Lung microvascular endothelial cell (primary cell): ENCODE measurements at places on chromosomes 4 and X. TPM values are rescaled to one million over a fixed set of nuclear protein-coding genes. Genes with fewer than 3 reads are reported as not detected.
A peak's percentile ranks its signal among the peaks of the same experiment; 100 is the strongest.

DNA sequence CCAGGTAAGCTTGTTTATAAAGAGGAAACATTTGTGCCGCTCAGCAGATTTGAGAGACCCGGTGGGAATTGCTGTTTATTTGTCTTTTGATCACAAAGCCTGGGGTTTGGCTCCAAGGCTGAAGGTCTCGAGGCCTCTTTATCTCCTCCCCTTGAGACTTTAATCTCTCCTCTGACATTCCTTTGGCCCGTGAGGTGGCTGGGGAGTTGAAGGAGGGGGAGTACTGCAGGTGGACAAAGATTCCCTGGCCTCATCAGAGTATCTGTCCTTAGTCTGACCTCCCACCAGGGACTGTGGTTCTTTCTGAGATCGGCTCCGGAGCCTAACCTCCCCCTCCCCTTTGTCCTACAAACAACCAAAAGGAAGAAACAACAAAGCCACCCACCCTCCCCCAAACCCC lies 216.5 kb downstream of the MID1IP1 start:
- no peak for DNase-seq

DNA sequence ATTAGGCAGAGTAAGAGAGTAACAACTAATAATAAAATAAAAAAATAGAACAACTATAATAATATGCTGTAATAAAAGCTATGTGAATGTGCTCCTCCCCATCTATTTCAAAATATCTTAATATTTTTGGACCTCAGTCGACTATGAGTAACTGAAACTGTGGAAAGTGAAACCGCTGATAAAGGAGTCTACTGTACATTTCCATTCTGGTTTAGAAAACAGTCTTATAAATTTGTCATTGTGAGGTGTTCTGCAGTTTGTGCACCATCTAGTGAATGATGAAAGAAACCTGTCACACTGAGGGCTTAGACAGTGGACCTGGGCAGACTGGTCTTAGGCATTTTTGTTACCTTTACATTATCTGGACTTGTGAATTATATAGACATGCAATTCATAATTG lies 42.0 kb downstream of the TMEM150C start:
- DNase-seq = no peak

DNA sequence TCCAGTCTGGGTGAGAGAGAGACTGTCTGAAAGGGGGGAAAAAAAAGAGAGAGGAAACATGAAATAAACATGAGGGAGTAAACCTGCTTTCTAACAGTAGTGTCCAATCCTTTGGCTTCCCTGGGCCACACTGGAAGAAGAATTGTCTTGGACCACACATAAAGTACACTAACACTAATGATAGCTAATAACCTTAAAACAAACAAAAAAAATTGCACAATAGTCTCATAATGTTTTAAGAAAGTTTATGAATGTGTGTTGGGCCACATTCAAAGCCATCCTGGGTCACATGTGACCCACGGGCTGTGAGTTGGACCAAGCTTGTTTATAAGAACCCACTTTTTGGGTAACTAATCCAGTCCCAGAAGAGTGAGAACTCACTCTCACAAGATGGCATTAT lies 30.3 kb downstream of the PDS5A start:
- DNase-seq = no peak

- no peak for DNase-seq
Observed at GRCh38 chr4:148265627-148266026, 176.6 kb downstream of the NR3C2 start.

DNA sequence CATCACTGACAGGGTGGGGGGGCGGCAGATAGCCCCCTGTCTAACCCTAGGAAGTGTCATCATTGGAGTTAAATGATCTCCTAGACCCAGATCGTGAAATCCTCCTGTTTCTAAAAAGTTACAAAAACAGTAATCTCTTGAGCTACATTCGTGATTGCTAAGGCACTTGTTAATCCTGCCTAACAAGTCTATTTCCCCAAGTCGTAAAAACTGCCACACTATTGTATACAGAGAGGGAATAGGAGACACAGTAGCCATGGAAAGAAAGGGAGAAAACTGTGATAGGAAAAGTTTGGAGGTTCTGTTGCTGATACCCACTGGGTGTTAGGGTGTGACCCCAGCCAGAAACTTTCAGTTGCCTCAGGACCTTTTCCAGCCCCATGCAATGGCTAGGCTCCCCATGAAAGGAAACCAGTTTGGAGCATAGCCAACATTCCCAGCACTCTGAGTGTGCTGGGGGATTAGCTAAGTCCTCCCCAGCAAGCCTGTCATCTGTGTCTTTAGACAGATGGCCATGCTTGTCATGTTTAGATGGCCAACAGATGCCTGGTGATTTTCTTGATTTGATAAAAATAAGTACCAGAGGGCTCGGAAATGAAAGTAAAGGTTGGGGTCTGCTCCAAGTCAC lies 63.3 kb upstream of the ANXA10 start:
- no peak for DNase-seq

- DNase-seq = peak; percentile 4
Observed at GRCh38 chr4:56181140-56181953, 205.9 kb downstream of the AASDH start.

DNA sequence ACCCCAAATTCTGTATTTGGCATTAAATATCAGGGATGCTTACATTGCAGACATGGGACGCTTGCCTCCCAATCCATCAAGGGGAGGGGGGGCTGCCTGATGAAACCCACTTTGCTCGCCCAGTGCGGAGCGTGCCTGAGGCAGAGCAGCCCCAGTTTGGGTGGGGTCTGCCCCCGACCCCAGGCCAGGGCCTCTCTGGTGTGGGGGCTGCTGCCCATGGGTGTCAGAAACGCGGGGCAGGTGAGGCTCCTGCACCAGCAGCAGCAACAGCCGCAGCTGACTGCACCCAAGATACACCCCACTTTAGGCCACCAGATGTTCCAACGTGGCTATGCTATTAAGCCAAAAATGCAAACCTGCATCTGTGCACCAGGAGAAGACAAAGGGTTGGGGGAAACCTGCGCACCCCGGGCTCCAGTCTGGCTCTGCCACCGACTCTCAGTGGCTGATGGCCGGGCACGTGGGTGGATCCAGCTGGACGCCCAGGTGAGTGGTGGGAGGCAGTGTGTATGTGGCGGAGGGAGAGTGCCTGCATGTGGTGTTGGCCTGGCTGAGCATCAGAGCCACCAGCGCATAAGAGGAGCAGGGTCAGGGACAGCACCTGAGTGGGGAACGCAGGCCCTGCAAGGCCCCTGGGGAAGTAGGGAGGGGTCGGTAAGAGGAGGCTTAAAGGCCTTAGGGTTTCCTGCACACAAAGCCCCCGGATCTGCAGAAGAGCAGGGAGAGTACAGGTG lies 86.2 kb downstream of the ABLIM2 start:
- DNase-seq = no peak

DNA sequence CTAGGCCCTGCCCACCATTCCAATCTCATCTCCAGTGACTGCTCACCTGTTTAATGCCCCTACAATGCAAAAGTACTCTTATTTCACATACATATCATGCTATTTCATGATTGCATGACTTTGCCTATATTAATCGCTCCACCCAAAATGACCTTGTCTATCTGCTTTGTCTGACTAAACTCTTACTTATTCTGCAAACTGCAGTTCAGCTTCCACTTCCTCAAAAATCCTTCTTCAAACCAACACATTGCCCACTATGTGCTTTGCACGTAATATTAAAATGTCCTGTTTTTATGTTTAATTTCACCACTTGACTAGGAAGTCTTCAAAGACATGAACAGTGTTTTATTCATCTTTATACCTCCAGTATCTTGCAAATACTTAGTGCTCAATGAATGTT lies 229.6 kb downstream of the OPHN1 start:
- DNase-seq = no peak

GRCh38 chr4:30717208-30718020 lies 2.8 kb upstream of the PCDH7 start:
- peak; percentile 9 for DNase-seq

DNA sequence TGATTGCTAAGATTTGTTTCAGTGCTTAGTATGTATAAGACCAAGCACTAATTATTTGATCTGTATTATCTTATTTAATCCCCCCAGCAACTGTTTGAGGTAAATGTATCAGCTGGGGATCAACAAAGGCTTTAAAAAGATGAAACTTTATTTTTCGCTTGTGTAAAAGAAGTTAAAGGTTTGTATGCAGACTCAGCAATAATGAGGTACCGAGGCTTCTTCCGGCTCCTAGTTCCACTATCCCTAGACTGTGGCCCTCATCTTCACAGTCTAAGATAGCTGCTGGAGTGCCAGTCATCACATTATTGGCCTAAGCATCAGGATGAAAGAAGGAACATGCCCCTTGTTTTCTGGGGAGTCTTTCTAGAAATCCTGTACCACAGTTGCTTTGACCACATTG lies 105.6 kb upstream of the SCML1 start:
- no peak for DNase-seq

DNA sequence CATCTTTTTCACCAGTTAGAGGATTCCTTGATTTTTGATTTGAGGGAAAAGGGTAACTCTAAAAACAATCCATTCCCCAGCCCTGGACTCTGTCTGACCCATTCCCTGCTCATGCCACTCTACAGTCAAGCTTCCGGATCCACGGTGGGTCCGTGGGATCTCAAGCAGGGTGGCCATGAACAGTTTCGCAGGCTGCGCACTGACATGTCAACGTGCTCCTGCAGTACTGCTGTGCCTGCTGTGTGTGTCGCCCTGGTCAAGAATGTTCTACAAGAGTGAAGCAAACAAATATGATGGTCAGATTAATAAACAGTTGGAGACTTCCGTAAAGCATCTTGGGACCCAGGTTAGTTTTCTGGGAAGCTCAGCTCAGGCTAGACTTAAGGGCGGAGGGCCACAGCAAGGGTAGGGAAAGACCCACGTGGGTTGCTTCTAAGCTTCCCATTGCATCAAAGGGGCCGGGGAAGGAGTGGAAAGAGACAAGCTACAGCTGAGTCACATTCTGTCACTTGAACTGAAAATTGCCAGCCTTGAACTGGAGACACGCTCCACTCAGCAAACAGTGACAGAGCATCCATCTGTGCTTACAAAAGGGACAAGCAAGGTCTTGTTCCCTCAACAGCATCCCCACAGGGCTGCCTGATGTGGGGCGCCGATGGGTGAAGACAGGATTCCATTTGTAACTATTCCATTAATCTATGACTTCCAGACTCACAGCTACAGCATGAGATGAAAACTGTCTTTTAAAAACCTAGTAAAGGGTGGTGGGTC lies 81.8 kb downstream of the MTMR1 start:
- DNase-seq = no peak

GRCh38 chr4:57190601-57191481 lies 80.7 kb upstream of the IGFBP7 start:
- DNase-seq = peak; percentile 33

- no peak for DNase-seq
Observed at GRCh38 chr4:17763931-17764330, 17.5 kb downstream of the FAM184B start.

DNA sequence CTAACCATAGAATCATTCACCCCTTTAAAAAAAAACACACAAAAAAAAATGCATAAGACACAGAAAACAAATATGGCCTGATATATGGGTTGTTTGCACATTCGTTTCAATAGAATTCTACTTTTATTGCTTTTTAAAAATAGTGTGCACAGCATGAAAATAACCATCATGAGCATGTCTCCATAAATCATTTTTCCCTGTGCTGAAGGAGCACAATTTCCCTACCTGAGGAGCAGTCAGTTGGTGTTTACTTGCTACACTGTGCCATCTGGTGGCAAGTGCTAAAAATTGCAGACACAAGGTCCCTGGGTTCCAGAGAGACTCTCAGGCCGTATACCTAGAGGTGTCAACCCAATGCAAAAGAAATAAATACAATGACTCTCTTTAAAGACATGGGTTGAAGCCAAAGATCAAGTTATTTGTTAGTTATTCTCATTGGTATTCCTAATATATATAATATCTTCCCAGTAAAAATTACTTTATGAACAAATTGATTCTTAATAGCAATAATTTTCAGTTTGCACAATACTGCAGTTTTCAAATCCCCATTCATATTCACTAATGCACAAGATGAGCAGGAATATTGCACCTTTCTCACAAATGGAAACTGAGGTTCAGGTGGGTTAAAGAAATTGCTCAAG lies 551.4 kb downstream of the IQCM start:
- DNase-seq = peak; percentile 68

DNA sequence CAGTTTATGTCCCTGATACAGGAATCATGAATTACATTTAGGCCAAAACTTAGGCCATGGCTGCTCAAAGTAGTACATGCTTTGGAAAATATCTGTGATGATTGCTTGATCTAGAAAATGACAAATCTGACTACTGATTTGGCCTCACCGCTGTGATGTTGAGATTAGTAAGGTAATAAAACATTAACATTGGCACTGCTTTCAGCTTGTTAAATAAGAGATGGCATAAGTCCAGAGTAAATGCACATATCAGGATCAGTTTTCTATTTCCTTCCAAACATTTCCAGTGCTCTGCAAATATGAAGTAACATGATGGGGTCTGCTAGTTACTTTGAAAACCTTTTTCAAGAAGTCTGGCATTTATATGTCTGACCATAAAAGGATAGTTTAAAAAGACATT lies 687.3 kb upstream of the ACTRT1 start:
- DNase-seq = no peak

DNA sequence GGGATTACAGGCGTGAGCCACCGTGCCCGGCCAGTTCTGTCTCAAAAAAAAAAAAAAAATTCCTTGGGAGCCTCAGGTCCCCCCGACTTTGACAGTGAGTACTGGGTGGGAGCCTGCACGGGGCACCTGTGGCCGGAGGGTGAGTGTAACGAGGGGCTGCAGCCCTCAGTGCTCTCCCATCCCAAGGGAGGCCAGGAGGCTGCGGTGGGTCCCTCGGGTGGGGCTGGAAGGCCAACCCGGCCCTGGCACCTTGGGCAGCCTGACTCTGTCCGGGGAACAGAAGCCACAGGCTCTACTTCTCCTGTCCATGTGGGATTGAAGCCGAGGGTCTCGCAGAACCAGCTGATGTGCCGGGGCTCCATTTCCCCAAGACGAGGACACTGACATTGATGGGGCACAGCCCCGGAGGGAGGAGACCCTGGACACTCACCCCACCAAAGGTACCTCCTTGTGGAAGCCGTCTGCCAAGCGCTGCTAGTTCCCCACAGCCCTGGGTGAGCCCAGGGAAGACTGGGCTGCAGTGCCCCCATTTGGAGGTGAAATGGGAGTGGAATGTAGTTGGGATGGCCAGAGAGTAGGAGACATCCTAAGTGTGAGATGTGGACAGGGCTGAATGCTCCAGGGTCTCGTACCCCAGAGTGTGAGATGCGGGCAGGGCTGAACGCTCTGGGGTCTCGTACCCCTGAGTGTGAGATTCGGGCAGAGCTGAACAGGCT lies 2.3 kb upstream of the SLC26A1 start:
- no peak for DNase-seq

DNA sequence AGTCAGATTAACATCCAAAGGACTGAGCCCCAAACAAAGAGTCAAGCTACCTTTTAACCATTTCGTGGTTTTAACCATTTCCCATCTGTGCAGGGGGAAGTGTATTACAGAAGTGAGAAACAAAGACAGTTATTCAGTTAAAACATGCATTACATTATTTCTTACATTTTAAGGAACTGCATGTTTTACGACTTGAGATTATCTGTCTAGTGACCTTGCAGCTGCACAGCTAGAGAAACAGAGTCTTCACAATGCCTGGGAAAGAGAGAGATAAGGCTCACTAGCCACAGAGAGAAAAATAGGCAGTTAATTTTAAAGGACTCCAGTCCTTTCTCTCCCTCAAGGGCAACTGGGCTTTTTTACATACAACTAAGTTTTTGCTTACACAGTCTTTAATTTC lies 48.7 kb upstream of the KLHL4 start:
- DNase-seq = no peak

The CLCN5 gene
- 4.6 and 6.3 TPM in 2 replicates for total RNA-seq

The SSX4 gene
- total RNA-seq = not detected in 2 replicates

The TSPYL2 gene
- 5.4 and 7.7 TPM in 2 replicates for total RNA-seq

The PPP2R2C gene
- total RNA-seq = 0.22 and 0.60 TPM in 2 replicates

The TCEAL7 gene
- total RNA-seq = 0.22 TPM in 1 of 2 replicates, not detected in the other

The TRPC3 gene
- total RNA-seq = not detected in 2 replicates

The S100G gene
- total RNA-seq = not detected in 2 replicates

The TCP11X2 gene
- total RNA-seq = not detected in 2 replicates

The RP2 gene
- total RNA-seq = 21.1 and 22.0 TPM in 2 replicates

The LRCH2 gene
- 5.4 and 15.3 TPM in 2 replicates for total RNA-seq

The POLN gene
- total RNA-seq = 1.3 and 3.4 TPM in 2 replicates
